ENCODE measurements at places on chromosomes 2 and 18.

GRCh38 chr18:25177631-25178030 is 174.3 kb downstream of the ZNF521 start:
- no peak for DNase-seq

DNA sequence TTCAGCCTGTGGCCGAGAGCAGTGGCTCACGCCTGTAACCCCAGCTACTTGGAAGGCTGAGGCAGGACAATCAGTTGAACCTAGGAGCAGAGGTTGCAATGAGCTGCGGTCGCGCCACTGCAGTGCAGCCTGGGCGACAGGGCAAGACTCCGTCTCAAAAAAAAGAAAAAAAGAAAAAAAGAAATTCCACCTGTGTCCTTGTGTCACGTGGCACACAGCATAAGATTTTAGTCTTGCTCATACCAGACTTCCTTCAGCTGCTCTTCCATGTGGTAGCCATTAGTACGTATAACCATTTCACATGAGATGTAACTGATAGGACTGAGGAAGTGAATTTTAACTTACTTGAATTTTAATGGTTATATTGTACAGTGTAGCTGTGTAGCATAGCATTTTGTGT is 4.0 kb downstream of the NOP58 start:
- DNase-seq = no peak

DNA sequence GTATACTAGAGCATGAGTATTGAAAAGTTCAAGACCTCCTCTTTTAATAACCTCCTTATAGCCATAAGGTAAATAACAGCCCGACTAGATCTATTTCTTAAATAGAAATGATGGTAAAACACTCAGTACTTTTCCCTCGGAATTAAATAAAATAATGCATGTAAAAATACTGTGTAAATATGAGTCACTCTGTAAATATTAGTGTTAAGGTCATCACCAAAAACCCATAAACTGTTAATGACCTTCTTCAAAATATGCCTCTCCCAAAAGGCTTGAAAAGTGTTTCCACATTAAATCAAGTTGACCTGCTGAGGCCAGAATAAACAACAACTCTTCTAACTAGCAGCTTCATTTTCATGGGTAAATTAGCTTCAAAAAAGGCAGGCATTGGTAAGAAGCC is 25.3 kb upstream of the BZW1 start:
- DNase-seq = no peak

- DNase-seq = no peak
Observed at GRCh38 chr2:164793529-164793928, 48.1 kb downstream of the COBLL1 start.

- no peak for DNase-seq
Observed at GRCh38 chr2:227320305-227321094, 4.6 kb upstream of the MFF start.

GRCh38 chr2:64262071-64262470 is 117.9 kb upstream of the PELI1 start:
- DNase-seq = no peak

DNA sequence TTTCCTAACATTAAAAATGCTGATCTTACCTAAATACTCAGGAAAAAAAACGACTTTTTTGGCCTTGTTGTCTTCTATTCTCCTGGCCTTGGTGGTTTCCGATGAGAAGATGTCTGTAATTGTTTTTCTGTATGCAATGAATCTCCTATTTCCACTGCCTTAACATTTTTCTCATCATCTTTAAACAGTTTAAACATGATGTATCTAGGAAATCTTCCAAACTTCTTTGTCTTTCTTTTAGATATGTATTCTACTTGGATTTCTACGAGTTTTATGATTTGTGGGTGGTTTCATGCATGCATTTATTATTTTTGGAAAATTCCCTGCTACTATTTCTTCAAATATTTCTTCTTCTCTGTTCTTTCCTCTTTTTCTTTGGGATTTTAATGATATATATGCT is 288.6 kb upstream of the GYPC start:
- no peak for DNase-seq

GRCh38 chr2:28172114-28172898 is 220.4 kb upstream of the FOSL2 start:
- DNase-seq = no peak

DNA sequence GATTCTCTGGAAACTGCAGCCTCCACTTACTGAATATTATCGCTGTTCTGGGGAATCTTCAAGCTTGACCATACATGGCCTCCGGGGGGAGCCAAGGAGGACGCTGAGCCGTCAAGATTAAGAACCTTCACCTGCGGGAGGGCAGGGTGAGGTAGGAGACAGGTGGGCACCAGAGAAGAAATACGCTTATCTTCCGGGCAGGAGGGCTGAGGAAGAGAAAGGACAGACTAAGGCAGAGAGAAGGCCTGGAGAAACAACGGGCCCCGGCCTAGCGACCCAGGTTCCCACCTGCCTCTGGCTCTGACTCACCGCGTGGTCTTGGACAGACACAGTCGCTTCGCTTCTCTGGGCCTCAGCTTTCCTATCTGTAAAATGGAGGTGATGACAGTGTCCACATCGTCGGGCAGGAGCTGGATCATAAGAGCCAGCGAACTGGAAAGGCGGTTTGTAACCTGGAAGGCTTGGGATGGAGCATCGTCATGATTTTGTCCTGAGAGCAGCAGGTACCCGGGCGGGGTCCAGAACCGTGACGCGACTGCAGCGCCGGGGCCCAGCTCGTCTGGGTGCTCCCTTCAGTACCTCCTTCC is 659 bp downstream of the ZNF142 start:
- no peak for DNase-seq

DNA sequence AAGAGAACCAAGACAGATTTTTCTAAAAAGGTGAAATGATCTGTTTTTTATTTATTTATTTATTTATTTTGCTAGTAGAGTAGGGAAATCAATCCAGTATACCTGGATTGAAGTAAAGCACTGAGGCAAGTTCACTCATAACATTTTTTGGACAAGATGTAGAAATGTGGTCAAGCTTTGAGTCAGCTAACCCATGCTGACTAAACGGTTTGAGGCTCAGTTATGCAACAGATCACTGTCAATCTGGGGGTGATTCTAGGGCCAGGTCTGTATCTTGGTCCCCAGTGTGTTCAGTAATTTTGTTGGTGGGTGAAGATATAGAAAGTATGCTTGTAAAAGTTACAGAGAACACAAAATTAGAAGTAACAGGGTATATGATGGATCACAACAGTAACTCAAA is 60.2 kb downstream of the RMDN2 start:
- DNase-seq = peak; percentile 52

- DNase-seq = no peak
Observed at GRCh38 chr2:156118753-156119416, 213.6 kb downstream of the NR4A2 start.

- peak; percentile 38 for DNase-seq
Observed at GRCh38 chr2:151111599-151112278, 149.9 kb downstream of the RBM43 start.

DNA sequence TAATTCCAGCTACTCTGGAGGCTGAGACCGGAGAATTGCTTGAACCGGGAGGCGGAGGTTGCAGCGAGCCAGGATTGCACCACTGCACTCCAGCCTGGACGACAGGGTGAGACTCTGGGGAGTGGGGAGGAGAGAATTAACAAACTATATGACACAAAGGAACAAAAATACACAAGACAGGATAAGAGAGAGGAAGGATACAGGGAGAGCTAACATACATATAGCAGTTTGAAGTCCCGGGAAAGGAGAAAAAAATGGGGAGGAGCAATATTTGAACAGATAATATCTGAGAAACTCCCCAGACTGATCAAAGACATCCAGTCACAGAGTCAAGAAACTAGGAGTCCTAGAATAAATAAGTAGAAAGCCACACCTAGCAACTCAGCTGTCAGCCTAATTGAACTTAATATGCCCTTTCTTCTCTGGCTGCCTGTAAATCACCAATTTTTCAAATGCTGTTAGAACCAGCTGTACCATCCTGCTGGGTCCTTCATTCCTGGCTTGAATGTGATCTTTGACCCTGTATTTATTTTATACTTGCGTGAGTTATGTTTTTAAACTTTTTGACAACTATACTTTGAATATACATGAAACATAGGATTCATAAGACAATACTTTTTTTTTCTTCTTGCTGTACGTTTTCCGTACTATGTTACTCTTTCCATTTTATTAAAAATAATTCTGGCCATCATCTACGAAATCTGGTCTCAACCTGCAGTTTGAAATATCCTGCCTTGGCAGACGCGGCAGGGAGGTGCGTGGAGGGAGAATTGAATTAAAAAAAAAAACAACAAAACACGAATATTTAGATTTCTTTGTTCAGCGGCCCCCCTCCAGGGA is 876 bp upstream of the CYP27A1 start:
- no peak for DNase-seq

GRCh38 chr2:157258520-157259326 is 1.2 kb downstream of the GALNT5 start:
- DNase-seq = no peak

GRCh38 chr2:100260712-100261620 is 61.3 kb downstream of the LONRF2 start:
- peak; percentile 41 for DNase-seq

DNA sequence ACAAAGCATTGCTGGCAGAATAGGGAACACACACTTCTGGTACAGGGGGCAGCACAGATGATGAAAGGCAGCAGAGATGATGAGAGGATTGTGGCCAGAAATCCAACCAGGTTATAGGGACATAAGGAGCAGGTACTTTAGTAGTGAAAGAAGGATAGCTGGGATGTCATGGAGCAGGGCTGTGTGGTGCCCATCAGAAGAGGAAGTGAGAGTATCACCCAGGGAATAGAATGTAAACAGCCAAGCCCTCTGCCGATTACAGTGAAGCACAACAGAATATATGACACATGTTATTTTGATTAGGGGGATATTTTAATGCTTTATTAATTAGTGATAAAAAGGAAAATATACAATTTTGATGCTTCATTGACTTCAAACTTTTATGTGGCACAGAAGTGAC is 883.4 kb upstream of the CDH2 start:
- no peak for DNase-seq

GRCh38 chr2:122034344-122034743 is 278.9 kb downstream of the TSN start:
- no peak for DNase-seq

DNA sequence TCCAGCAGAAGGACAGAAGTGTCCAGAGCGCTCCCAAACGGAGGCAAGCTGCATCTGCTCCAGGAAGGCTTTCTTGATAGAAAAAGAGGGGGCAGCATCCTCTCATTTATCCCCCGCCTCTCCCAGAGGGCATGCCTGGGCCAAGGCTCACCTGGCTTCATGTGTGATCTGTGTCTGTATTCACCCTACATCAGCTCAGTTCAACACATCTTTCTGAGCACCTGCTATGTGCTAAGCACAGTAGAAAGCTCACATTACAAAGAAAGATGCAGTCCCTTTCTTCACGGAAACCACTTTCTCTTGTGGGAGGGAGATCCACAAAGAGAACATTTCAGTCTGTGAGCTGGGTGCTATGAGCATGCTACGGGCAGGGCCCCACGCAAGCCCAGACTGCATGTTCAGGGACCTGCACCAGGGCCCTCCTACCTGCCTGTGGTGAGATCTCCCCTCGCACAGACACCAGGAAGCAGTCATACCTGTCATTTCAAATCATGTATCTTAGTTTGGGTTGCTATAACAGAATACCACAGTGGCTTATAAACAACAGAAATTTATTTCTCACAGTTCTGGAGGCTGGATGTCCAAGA is 90.7 kb downstream of the PDCL3 start:
- no peak for DNase-seq

DNA sequence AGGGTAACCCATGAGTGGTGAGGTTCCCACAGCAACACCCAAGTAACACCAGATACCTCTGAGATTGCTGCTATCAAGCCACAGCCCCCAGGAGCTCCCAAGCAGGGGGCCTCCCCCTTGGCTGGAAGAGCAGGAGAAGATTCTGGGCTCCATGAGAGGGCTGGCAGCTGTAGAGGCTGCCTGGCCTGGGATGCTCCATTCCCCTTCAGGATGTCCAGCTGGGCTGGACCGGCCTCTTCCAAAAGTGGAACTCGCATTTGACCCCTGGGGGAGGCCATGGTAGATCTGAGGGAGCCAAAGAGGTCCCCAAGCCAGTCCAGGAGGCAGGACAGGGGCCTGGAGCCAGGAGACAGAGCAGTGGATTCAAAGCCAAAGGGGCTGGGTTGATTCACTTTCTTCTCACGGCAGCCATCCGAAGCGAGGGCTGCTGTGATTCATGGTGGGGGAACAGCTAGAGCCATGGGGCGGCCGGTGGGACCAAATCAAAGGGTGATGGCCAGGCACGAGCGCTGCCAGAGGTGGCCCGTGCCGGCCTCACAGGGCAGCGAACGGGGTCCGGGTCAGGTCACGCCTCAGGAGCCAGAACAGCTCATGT is 95.3 kb upstream of the ID2 start:
- DNase-seq = no peak

DNA sequence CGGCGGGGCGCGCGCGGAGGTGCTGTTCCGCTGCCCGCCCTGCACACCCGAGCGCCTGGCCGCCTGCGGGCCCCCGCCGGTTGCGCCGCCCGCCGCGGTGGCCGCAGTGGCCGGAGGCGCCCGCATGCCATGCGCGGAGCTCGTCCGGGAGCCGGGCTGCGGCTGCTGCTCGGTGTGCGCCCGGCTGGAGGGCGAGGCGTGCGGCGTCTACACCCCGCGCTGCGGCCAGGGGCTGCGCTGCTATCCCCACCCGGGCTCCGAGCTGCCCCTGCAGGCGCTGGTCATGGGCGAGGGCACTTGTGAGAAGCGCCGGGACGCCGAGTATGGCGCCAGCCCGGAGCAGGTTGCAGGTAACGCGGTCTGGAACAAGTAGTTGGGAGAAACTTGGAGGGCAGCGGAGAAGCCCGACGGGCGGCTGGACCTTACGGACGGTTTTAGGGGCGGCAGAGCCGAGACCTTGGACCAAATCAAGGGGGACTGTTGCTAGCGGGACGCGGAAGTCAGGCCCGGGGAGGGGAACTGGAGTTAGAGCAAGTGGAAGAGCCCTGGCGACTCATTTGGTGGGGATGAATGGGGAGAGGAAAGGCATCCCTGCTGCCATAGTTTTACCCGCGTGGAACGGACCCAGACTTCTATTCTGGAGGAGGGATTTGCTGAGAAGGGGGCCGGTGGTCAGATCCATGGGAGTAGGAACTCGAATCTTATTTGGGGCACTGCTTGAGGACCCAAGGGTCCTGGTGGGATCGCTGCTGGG is 573 bp downstream of the IGFBP2 start:
- no peak for DNase-seq

GRCh38 chr2:239898292-239898925 is 126.7 kb downstream of the NDUFA10 start:
- DNase-seq = no peak

GRCh38 chr18:37537868-37538525 is 27.6 kb downstream of the CELF4 start:
- DNase-seq = peak; percentile 23

- DNase-seq = no peak
Observed at GRCh38 chr2:9690252-9690651, 59.5 kb upstream of the YWHAQ start.
